ENCODE measurements at places on chromosomes 7 and 10.
A peak's percentile ranks its signal among the peaks of the same experiment; 100 is the strongest.

- no peak for DNase-seq
Measured at GRCh38 chr10:97195706-97196222, 10.0 kb upstream of the SLIT1 start.

GRCh38 chr7:46493196-46493595 lies 572.1 kb upstream of the IGFBP3 start:
- no peak for DNase-seq

DNA sequence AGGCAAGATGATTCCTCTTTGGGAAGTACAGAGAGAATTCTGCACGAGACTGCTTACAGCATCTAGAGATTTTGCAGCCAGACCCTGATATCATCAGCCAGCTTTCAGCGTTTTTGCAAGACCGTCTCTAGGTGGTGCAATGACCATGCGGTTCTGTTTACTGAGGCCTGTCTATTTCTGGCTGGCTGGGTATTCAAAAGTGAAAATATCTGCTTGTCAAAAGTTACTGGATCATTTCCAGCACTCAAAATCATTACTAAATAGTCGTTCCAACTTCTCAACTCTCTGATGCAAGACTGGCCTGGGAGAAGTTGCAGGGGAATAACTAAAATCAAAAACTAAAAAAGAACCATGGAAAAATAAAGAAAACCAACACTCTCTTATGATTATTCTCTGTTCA lies 240.1 kb downstream of the ELMO1 start:
- peak; percentile 24 for DNase-seq

- DNase-seq, result no peak
Measured at GRCh38 chr7:31234836-31235605, 105.5 kb downstream of the NEUROD6 start.

DNA sequence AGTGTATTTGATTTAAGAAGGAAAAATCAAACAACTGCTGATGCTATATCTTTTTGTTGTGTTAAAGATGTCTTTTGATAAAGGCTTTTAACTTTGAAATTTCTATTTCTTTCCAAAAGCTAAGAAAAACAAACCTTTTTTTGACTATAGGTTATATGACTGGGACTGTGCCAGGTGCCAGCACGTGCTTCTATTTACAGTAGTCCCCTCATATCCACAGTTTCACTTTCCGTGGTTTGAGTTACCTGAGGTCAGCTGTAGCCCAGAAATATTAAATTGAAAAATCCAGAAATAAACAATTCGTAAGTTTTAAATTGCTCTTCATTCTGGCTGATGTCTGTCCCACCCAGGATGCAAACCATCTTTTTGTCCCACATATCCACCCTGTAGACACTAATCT lies 104.3 kb downstream of the BBS9 start:
- no peak for DNase-seq

DNA sequence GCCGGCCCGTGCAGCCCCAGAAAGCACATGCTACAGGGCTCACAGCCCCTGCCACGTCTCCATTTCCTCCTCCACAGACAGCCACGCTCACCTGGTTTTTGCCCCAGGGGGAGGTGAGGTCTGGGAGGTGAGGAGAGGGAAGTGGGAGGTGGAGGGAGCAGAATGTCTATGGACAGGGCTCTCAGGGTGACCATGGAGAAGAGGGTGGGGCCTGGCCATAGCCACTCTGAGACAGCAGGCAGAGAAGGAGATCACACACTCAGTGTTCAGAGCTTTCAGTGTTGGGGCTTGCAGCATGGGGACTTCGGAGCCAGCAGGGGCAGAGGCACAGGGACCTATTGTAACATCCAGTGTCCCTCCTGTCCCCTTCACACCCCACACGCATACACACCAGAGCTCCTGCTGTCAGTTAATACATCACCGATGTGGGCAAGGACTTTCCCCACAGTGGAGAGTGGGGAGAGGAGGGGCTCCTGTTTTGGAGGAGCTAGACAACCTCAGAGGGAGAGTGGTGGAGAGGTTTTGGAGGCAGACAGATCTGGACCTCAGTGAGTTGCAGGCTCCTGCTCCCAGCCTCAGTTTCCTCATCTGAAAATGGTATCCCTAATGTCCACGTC lies 14.4 kb downstream of the WDFY4 start:
- DNase-seq, result no peak

- DNase-seq, result no peak
Measured at GRCh38 chr7:11716185-11716584, 115.8 kb downstream of the THSD7A start.

GRCh38 chr7:36951257-36951697 lies 227.0 kb upstream of the AOAH start:
- DNase-seq, result no peak

- DNase-seq, result no peak
Measured at GRCh38 chr10:91955114-91955513, 31.5 kb downstream of the BTAF1 start.

- DNase-seq, result no peak
Measured at GRCh38 chr10:80136134-80136571, 3.6 kb downstream of the PLAC9 start.

- DNase-seq, result no peak
Measured at GRCh38 chr10:10320956-10321355, 696.7 kb upstream of the CELF2 start.
